ENCODE measurements at places on chromosomes 2 and 18.
A peak's percentile ranks its signal among the peaks of the same experiment; 100 is the strongest.

DNA sequence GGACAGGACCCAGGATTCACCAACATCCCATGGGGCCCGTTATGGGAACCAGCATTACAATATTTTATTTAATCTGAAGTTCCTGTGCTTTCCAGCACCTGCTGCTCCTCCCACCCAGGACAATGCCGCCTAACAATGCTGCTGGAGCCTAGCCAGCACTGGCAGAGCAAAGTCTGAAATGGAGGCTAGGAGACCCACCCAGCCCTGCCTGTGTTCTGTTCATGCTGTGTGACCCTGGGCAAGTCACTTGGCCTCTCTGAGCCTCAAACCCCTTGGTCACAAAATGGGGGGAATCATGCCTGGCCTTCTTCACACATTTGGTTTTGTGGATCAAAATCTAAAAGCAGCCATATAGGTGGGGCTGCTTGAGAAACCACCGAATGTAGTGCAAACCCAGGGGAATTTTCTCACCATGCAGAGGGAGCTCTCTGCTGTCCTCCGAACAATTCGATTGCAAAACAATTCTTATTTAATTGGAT lies 38.5 kb upstream of the ODC1 start:
- DNase-seq, result no peak

DNA sequence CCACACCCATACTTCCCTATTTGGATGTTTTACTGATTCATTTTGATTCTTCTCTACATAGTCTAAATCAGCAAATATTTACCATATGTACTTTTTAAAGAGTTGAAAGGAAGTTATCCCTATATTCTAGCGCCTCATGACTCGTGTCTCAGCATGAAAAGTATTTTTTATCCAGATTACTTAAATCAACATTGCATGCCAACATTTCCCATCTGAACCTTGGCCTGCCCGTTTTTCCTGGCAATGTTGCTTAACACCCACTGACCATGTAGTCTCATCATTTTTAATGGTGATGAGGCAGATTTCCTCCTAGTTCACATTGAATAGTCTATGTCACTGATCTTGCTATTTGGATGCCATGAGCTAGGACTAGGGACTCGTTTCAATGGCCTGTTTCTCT lies 13.2 kb upstream of the SCYGR5 start:
- no peak for DNase-seq

DNA sequence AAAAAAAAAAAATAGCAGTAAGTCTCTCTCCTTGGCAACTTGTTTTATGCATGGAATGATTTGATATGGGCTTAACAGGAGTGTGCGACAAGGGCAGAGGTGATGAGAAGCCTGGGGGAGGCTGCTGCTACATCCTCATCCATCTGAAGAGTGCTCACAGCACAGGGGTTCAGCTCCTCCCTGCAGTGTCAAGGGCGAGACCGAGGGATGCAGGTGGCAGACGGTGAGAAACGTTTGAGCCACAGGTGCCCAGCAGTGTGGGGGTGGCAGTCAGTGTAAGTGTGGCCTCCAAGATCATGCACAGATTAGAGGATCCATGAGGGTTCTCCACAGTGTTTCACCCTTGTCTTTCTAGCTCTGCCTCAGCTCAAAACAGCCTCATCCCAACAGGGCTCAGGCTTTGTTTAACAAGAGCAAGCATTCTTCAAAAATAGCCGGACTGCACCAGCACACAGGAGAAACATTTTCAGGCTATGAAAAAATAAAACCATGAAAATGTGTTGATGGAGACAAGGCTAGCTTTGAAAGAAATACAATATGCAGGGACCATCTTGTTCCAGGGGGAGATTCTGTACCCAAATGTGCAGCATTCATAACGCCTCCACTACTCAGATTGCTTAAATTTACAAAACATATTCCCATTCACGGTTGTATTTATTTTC lies 324.5 kb upstream of the MYT1L start:
- DNase-seq, result no peak

DNA sequence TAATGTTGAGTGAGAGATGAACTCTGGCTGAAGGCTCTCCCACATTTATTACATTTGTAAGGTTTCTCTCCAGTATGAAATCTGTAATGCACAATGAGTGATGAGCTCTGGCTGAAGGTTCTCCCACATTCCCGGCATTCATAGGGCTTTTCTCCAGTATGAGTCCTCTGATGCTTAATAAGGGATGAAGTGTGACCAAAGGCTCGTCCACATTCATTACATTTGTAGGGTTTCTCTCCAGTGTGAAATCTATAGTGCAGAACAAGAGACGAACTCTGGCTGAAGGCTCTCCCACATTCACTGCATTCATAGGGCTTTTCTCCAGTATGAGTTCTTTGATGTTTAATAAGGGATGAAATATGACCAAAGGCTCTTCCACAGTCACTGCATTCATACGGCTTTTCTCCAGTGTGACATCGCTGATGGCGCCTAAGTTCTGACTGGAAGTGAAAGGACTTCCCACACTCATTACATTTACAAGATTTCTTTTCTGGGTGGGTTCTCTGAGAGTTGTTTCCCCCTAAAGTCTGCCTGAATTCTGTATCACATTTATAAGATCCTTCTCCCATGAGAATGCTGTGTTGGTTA lies 10.2 kb downstream of the ZNF514 start:
- DNase-seq, result no peak

GRCh38 chr2:28652217-28652616 lies 99.4 kb upstream of the PPP1CB start:
- DNase-seq, result no peak

DNA sequence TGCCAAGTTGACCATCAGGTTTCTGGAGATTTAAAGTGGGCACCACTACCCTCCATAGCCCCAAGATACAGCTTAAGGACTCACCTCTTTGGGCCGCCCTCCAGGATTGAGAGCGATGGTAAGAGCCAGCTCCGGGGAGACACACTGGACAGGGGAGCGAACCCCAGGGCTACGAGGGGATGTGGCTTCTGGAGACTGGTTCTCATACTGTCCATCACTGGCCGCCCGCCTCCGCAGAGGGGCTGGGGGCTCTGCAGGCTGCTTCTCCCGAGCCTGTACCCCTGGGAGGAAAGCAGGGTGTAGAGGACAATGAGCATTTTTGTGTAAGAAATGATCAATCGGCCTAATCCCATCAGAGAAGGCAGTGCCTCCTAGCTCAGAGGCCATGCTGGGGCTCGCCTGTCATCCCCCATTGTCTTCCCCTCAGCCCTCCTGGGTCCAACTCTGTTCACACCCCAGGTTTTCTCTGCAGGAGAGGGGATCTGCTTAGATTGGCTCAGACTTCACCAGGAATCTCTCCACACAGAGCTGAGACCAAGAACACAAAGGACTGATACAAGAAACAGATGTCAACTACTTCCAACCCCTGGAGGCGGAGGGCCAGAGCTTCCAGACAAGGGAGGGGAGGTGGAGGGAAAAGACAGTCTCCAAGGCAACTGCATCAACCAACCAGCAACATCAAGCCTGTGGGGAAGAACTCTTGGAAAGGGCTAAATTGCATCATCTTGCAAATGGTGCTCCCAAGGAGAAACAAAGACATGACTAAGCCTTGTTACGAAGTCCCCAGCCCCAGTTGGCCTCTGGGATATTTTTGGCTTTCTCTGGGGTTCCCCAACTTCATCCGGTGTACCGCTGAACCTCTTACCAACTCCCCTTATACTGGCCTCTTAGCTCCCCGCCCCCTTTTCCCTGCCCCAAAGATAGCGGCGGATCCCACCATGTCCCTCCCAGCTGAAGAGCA lies 166.6 kb downstream of the TNS1 start:
- DNase-seq, result peak; percentile 93

Measured in femur (tissue), 1 donor.